ENCODE measurements at places on chromosomes 7 and 10.

DNA sequence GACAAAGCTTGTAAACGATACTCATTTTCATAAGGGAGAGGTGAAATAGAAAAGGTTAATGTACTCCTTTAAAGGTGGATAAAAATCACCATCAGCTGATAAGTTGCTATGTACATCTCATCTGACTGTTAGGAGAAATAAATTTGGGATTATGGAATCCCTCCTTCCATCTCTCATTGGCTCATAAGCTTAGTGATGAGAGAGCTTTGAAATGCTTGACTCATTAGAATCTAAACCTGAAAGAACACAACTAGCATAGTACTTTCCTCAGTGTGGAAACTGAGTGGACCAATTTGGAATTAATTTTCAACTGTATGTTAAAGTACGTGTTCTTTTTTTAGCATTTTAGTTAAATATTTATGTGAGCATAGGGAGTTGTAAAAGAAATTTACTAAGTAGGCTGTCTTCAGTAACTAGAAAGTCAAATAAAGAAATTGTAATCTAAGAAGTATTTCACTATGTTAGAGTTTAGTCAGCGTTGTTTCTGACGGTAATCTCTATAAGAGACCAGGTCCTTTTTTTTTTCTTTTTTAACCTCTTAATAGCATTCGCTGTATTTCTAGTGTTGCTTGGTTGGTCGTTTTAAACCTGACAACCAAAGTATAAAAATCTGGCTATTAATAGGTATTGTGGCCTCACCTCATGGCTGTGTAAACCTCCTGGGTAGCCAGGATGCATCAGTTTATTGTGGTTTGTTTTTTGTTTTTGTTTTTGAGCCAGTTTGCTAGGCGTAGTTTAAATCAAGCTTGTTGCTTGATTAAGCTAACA is 34.4 kb downstream of the FHIP2A start:
- DNase-seq = no peak

DNA sequence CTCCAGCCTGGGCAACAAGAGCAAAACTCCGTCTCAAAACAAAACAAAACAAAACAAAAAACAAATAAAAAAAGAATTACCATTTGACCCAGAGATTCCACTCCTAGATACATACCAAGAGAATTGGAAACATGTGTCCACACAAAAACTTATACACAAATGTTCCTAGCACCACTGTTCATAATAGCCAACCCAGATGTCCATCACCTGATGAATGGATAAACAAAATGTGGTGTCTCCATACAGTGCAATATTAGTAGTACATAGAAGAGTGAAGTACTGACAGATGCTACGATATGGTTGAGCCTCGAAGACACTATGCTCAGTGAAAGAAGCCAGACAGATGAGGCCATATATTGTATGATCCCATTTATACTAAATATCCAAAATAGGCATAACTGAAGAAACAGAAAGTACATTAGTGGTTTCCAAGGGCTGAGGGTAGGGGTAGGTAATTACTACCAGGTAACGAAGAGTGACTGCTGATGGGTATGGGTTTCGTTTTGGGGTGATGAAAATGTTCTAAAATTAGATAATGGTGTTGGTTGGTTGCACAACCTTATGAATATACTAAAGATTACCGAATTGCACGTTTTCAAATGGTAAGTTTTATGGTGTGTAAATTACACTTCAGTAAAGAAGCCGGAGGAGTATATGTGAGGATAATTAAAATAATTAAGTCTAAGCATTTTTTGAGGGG is 20.0 kb downstream of the MYO1G start:
- DNase-seq = no peak

DNA sequence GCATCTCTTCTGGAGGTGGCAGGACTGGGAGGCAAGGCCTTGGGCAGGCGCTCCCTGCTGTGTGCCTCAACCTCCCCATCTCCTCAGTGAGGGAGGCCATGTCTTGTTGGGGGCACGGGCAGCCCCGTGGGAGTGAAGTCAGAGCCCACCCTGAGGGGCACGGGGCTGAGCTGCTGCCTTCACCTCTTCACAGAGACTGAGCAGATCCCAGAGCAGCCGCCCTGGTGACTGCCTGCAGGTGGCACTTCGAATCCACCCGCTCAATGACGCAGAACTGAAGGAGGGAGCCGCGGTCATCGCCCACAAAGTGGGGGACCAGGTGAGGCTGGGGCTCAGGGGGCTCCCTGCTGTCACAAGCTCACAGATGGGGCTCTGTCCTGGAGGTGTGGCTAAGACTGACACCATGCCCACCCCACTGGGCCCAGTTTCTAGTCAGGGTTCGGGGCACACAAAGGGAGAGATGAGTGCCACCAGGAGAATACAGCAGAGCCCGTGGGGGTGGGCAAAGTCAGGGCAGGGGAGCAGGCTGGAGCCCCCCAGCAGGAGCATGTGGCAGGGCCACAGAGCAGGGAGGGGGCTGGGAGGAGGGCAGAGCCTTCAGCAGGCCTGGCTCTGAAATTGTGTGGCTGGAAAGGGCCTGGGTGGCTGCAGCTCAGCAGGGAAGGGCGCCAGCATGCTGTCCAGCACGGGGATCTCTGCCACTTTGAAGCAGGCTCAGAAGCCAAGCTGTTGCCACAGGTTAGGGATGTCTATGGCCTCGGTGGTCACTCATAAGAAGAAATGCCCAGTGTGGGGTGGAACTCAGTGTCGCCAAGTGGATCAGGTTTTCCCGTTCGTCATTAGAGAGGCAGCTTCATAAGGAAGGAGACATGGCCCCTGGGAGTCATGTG is 18.8 kb upstream of the CHST12 start:
- no peak for DNase-seq

- no peak for DNase-seq
Observed at GRCh38 chr7:583410-584121, 63.9 kb upstream of the PDGFA start.

DNA sequence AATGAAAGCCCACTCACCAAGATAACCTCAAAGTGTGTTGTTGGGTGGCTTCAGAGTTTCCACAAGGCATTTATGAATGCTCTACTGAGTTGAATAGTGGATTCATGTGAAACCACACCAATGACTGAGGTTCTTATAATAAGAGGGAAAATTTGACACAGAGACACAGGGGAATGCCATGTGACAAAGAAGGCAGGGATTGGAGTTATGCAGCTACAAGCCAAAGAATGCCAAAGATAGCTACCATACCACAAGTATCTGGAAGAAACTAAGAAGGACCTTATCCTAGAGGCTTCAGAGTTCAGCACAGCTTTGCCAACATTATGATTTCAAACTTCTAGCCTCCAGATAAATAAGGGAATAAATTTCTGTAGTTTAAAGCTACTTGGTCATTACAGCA is 68.0 kb upstream of the PCDH15 start:
- peak; percentile 67 for DNase-seq

- no peak for DNase-seq
Observed at GRCh38 chr7:47887016-47887640, 61.1 kb downstream of the PKD1L1 start.

- no peak for DNase-seq
Observed at GRCh38 chr10:72259491-72260238, 14.1 kb upstream of the DDIT4 start.

GRCh38 chr7:132906193-132906835 is 175.6 kb downstream of the CHCHD3 start:
- no peak for DNase-seq

- no peak for DNase-seq
Observed at GRCh38 chr10:113982769-113983168, 60.9 kb upstream of the ADRB1 start.

GRCh38 chr10:118723466-118723865 is 31.3 kb downstream of the CACUL1 start:
- no peak for DNase-seq

- peak; percentile 49 for DNase-seq
Observed at GRCh38 chr10:4770801-4771553, 55.0 kb upstream of the AKR1E2 start.

GRCh38 chr7:75567948-75568595 is 76.0 kb downstream of the SPDYE5 start:
- no peak for DNase-seq

DNA sequence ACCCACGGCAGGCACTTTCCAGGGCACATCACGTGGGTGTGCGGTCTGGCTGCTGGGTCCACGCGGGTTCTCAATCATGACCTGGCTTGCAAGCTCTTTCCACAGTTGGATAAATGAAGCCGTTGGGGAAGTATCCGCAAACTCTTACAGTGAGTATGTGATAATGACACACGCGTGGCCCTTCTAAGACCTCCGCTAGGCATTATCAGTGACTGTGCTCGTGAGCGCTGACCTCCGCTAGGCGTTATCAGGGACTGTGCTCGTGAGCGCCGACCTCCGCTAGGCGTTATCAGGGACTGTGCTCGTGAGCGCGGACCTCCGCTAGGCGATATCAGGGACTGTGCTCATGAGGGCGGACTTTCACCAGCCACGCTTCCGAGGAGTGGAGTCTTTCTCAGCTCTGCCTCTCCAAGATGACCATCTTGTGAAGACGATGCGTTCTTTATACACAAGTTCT is 107.0 kb downstream of the WDR37 start:
- no peak for DNase-seq

GRCh38 chr7:134724606-134725005 is 54.8 kb upstream of the CALD1 start:
- DNase-seq = no peak

- peak; percentile 2 for DNase-seq
Observed at GRCh38 chr7:151206914-151207313, 3.4 kb downstream of the H2BK1 start.

DNA sequence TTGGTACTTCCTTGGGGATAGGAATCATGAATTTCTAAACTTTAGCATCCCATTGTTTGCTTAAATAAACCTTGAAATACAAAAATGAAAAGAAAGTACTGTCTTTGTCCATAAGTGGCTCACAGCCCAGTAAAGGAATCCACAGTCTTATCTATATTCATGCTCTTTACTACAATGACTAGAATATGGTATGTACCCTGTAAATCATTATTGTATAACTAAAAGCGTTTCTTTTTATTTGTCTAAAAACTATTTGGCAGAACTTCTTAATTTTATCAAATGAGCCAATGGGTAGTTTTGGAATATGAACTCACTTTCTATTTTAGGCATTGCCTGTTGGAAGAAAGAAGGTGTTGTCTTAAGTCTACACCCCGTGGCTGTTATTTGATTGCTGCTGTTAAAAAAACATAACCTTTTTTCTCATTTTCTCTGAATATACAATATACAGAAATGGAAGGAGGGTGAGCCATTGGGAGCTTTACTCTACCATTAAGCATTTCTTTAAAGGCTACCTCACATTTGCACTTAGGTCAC is 12.4 kb upstream of the STRIP2 start:
- DNase-seq = no peak

- DNase-seq = no peak
Observed at GRCh38 chr10:31209478-31209877, 109.5 kb upstream of the ZEB1 start.

DNA sequence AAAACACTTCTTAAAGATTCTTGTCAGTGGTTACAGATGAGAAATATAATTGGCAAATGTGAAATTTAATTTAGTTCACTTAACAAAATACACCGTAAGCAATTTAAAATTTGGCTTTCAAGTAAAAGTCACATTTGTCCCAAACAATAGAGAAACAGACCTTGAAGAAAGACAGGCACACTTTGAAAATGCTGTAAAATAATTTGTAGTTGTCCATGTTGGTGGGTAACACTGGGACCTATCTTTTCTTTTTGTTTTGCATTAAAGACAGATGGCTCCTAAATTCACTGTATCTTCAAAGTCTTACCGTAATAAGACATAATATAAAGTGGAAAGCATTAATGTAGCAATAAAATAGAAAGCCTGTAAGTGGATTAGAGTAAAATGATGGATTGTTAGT is 3.3 kb downstream of the GRK5 start:
- no peak for DNase-seq

DNA sequence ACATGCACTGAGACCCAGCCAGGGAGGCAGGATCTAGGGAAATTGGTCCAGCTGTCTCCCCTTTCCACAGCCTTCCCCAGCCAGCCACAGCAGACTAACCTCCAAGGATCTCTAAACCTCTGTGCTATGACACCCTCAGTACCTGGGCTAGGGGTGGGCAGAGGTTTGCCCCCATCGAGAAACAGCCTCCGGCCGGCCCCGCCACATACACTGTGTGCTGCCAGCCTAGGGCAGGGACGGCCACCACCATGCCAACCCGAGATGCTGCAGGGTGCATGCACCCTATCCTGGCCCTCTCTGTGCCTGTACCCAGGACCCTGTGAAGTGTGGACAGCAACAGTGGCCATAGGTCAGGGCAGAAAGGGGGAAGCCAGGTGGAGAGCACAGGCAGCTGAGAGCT is 58.1 kb downstream of the PARP12 start:
- DNase-seq = no peak

- no peak for DNase-seq
Observed at GRCh38 chr10:117480097-117480496, 62.4 kb upstream of the EMX2 start.

GRCh38 chr7:113013761-113014449 is 72.7 kb downstream of the GPR85 start:
- no peak for DNase-seq

- DNase-seq = no peak
Observed at GRCh38 chr7:46653848-46654247, 732.8 kb upstream of the IGFBP3 start.

GRCh38 chr7:44225566-44226395 is 25.0 kb downstream of the YKT6 start:
- DNase-seq = no peak

GRCh38 chr7:79612022-79612421 is 158.6 kb upstream of the MAGI2 start:
- no peak for DNase-seq

GRCh38 chr7:44059219-44060090 is 5.9 kb downstream of the PGAM2 start:
- DNase-seq = no peak

DNA sequence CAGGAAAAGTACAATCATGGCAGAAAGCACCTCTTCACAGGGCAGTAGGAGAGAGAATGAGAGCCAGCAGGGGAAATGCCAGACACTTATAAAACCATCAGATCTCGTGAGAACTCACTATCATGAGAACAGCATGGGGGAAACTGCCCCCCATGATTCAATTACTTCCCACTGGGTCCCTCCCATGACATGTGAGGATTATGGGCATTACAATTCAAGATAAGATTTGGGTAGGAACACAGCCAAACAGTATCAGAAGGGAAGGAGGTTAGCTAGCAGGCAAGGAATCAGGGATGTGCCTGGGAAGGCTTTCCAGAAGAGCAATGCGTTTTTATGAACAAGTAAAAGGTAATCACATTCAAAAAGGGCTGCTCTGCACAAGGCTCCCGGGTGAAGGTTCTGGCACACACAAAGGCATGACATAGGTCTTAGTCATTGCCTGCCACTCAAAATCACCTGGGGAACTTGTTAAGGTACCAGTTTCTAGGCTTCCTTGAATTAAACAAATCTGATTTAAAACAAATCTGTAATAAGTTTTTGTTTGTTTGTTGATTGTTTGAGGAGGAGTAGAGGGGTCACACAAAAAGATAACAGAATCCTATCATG is 40.9 kb downstream of the BMPER start:
- DNase-seq = no peak

- DNase-seq = peak; percentile 14
Observed at GRCh38 chr10:51462076-51462779, 237.2 kb downstream of the CSTF2T start.

GRCh38 chr7:68980011-68980410 is 618.3 kb upstream of the AUTS2 start:
- DNase-seq = no peak

- DNase-seq = no peak
Observed at GRCh38 chr7:36735172-36735571, 10.9 kb upstream of the AOAH start.
